Ovary (tissue), 10 donors: ENCODE measurements at places on chromosomes 2 and 18. TPM values are rescaled to one million over a fixed set of nuclear protein-coding genes. Genes with fewer than 3 reads are reported as not detected.

- no peak for DNase-seq
These were observed 114.9 kb downstream of the QPCT start for GRCh38 chr2:37459095-37459981.

Gene PPP1R7
- 29.9 TPM for total RNA-seq

DNA sequence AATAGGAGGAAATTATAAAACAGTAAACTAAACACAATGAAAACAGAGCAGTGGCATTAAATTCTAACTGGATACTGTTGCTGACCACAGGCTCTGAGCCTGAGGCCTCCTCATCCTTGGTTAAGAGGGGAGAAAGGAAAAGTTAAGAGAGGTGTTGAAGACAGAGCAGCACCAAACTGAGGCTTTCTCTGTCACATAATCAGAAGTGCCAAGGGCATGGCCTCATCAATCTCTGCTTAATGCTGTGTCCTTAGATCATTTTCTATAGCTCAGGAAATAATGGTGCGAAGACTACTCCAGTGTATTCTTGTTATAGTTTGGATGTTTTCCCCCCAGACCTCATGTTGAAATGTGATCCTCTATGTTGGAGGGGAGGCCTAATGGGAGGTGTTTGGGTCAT is 160.9 kb upstream of the SLC1A4 start:
- DNase-seq = no peak

DNA sequence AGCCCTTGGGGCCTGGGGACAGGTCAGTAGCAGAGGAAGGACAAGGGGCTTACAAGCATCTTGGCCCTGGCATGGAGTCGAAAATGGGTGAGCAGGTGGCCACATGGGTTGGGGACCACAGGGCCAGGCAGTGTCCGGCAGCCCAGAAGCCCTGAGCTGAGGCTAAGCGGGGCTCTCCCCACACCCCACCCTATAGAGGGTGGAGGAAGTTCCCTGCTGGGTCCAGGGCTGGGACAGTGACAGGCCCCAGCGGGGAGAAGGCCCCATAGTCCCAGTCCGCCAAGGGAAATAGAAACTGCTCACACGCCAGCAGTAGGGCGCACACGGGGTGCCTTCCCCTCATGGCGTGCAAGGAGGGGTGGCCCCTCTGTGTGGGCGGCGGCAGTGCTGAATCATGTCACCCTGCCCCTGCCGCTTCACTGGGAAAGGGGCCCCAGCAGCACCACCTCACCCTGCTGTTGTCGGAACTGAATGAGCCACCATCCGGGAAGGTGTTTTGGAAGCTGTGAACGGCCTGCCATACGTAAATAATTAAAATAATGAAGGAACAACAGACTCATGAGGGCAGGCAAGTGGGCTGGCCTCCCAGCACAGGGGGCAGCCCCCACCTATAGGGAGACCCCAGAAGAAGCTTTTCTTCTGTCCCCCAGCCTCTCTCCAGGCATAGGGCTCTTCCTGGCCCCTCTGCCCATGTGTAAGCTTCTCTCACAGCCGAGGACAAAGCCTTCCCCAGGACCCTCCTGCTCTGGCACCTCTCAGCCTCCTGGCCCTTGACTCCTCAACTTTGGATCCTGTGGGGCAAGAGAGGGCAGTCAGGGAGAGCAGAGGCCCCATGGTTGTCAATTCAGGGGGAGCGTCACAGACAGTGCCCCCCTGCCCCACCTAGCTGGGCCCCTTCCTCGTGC is 12.7 kb upstream of the DUSP2 start:
- DNase-seq = no peak

GRCh38 chr2:18506883-18507509 is 53.5 kb downstream of the RDH14 start:
- DNase-seq = no peak

DNA sequence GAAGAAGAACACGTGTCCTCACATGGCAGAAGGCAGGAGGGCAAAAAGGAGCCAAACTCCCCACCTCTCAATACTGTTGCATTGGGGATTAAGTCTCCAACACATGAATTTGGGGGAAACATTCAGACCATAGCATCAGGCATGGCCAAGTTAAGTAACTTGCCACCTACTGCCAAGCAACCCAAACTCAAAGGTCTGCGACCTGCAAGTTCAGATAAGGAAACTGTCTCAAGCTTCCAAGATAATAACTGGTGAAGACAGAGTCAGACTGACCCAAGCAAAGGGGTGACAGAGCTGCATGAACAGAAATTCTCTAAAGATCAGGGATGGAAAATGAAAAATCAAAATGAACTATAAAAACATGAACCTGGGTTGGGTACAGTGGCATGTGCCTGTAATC is 188.7 kb upstream of the SIX3 start:
- no peak for DNase-seq

Gene FOXI3
- total RNA-seq = not detected

GRCh38 chr2:63047321-63048279 is 3.0 kb upstream of the OTX1 start:
- no peak for DNase-seq

DNA sequence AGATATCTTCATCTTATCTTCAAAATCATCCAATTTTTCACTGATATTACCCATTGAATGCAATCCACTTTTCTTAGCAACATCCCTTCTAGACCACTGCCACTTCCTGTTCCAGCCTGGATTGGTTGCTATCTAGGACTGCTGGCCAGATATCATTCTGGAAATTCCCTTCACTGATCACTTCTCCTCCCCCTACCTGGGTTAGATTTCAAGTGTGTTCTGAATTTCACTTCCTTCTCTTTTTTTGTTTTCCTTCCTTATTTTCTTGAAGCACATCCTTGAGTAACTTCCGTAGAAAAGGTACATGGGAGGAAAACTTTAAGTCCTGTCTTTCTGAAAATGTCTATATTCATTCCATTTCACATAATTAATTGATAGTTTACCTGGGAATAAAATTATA is 82.0 kb upstream of the IL1R2 start:
- DNase-seq = no peak

Gene CD207
- total RNA-seq = 0.40 TPM

DNA sequence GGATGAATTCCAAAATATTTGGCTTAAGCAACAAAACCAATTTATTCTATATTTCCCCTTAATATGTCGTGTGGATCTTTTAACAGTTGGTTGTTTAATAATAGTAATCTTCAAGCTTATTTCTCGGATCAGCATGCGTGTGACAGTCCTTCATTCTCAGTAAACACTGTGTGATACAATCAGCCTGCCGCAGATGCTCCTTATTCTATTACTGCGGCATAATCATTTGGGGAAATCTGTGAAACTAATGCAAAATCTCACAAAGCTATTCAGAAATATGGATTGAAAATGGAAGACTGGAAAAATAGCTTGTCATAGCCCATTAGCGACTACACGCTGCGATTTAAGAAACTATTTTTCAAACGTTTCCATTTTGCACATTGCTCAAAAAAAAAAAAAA is 36.9 kb downstream of the LINC00305 start:
- no peak for DNase-seq

- DNase-seq = no peak
These were observed 819 bp upstream of the NCOA1 start for GRCh38 chr2:24490181-24490689.

Gene LDLRAD4
- total RNA-seq = 4.1 TPM

Gene VWA3B
- total RNA-seq = 8.1 TPM

Gene CD8B2
- total RNA-seq = not detected

Gene ICOS
- total RNA-seq = not detected

DNA sequence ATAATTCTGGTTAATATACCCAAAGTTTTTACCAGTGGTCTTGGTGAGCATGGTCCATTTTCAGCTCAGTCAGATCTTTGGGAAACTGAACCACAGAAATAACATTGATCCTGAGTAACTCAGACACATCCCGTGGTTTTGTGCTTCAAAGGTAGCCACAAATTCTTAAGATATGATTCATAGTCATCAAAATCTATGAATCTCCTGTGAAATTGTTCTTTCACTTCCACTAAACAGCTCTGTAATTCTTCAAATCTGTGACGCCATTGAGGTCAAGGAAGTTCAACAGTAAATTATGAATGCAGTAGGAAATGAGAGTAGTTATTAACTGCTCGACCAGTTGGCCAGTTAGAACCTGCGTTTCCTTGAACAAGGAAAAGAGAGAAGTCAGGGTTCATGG is 147.3 kb downstream of the IRS1 start:
- no peak for DNase-seq

Gene ARHGAP15
- total RNA-seq = 2.4 TPM

DNA sequence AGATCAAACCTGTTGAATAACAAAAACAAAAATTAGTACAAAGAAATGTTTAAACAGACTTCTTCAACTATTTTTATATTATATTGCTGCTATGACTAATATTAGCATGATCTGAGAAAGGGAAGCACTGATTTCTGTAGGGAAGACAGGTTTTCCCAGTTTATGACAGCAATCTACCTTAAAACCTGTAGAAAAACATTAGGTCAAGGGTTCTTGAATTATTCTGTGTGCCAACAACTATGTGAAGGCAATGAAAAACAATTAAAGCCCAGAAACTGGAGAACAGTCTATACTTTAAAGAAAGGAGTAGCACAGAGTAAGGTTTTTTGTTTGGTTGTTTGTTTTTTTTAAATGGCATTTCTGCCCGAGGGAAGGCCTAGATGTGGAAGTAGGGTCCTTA is 23.3 kb downstream of the PUM2 start:
- DNase-seq = no peak

GRCh38 chr2:72994991-72995380 is 76.5 kb downstream of the SFXN5 start:
- DNase-seq = no peak

DNA sequence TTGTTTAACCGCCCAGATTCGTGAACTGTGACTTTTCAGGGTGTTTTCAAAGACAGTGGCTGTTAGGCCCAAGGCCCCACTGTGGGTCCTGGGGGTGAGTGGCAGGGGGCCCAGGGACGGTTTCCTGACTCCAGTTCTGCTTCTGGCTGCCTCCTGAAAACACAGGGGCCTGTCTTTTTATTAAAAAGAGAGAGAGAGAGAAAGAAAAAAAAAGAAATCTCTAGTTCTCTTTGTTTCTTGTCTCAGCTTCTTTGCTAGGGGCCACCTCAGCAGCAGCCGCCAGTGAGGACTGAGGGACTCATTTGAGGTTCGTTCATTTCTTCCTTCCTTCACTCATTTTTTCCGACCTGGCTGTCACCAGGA is 15.4 kb upstream of the E2F6 start:
- DNase-seq = no peak

- DNase-seq = no peak
These were observed 86.3 kb upstream of the PELI1 start for GRCh38 chr2:64230540-64230939.

GRCh38 chr2:219829667-219830352 is 202.4 kb downstream of the SLC4A3 start:
- no peak for DNase-seq

DNA sequence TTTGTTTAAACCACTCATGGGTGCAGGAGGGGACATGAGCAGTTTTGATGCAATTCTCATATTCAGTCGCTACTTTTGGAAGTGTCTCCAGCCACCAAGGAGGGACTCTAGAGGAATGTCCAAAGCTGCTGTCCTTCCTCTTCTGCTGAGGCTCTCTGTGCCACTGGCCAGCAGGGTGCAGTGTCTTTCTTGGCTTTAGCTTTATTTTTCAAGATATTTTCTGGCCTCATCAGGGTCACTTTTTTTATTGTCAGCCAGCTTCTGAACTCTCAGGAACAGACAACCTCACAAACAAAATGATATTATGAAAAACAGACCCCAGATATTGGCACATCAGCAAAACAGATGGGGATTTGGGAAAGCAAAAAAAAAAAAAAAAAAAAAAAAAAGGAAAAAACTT is 289.3 kb upstream of the ZSWIM2 start:
- peak; percentile 43 for DNase-seq

DNA sequence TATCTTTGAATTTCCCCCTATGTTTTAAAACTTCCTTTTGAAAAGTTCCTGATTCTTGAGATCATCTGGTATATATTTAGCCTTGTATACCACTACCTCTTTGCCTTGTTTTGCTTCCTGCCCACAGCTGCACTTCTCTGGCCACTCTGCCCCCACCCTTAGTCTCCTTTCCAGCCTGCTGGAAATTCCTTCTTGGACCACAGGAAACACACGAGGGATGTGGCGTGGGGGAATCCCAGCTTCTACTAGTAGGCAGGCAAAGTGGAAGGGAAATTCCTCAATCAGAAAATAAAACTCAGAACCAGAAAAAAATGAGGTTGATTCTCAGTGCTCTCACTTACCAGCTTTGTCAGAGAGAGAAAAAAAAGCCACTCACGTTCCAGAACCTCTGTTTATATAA is 13.4 kb downstream of the IL18RAP start:
- DNase-seq = no peak

- DNase-seq = no peak
These were observed 151.9 kb downstream of the FHOD3 start for GRCh38 chr18:36449451-36449850.

GRCh38 chr18:47758000-47758399 is 172.5 kb downstream of the SMAD2 start:
- DNase-seq = no peak

Gene CCDC141
- 0.85 TPM for total RNA-seq

DNA sequence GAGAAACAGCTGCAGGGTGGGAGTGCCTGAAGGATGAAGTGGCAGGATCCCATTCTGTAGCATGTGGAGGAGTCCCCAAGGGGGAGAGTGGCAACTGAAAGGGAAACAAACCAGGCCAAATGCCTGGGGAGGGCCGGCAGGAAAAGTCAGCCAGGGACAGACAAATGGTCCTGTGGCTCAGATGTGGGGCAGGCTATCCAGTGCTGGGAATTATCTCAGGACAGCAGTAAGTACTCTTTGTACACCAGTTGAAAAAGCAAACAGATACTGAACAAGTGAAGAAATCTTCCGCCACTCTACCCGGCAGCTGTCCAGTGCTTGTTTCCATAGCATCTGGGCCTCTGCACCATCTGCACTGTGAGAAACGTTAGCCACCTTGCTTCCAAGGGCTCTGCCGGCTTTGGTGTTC is 408.9 kb downstream of the LRATD1 start:
- DNase-seq = no peak

Gene GATA6
- 129 TPM for total RNA-seq

DNA sequence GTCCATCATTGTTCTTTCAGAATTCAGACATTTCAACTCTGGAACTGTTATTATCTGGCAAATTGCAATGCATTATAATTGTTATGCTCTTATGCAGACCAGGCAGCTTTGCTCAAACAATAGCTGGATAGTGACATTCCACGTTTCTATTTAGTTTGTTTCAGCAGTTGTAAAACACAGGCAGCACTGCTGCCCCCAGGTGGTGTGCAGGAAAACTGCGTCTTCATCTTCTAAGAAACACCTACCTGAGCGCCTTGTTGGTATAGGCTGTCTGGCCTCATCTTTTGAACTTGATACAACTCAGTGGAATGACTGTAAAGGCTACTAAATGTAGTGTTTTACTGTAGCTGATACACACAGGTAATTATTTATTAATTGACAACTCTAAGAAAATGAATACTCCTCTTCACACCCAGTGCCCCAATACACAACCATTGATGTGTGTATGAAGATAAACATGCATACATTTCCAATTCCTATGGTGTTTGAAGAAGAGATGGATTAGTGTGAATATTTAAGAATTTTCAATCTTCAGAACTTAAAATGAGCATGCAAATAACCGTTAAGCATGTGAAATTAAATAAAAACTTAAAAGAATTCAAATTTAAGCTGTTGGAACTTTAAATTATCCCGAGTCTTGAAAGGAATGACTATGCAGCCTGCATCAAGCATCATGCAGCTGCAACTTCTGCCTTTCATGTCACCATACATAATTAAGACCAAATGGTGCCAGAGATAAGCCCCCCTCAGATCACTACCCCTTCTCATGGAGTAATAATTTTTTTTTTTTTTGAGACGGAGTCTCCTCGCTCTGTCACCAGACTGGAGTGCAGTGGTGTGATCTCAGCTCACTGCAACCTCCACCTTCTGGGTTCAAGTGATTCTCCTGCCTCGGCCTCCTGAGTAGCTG is 85.6 kb downstream of the CD8B2 start:
- no peak for DNase-seq

GRCh38 chr2:71379086-71379485 is 47.5 kb downstream of the ZNF638 start:
- DNase-seq = no peak

Gene ALK
- 1.7 TPM for total RNA-seq

Gene ALPI
- total RNA-seq = not detected
